ENCODE measurements at places on chromosomes 16 and 17.

DNA sequence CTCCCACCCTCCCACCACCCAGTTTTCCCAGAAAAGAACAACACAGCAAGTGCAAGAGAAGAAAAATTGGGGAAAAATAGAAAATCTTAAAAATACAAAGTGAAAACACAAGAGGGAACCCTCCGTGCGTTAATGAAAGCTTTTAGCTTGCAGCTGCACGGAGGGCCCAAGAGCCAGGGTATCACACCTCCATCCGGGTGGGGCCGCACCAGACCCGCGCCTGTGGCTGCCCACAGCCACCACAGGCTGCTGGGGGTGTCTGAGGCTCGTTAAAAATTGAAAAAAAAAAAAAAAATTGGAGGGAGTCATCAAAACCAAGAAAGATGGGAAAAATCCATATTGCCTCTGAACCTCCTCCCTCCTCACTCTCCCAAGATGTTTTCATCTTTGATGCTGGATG is 18.6 kb downstream of the ENGASE start:
- DNase-seq = no peak

DNA sequence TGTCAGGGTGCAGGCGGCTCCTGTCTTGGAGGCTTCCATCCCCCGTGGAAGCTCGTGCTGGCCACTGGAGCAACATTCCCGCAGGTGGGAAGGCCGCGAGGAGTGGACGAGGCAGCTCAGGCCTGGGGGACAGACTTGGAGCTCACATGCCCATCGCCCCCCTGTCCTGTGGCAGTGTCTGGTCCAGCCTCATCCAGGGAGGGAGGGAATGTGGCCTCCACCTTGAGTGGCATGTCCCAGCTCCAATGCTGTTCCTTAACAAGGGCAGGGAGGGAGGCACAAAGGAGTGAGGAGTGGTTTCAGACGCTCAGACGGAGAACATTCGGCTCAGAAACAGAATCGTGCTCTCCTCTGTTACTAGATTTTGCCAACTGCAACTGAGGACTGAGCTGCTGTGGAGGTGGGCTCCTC is 159.4 kb upstream of the CHMP6 start:
- no peak for DNase-seq

DNA sequence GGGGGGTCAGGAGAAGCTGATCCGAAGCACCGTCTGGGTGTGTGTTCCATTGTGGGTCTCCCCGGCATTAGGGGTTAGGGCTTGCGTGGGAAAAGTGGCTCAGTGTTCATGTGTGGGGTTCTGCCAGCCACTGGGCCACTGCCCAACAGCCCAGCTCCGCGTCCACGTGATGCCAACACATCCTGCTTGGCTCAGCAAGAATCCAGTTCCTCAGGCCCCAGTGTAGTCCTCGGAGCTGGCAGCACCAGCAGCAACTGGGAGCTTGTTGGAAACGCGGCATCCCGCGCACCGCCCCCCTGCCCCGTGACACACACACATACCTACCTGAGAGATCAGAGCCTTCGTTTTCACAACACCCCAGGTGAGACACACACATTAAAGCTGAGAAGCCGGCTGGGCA is 18.9 kb downstream of the LGALS9 start:
- DNase-seq = no peak

DNA sequence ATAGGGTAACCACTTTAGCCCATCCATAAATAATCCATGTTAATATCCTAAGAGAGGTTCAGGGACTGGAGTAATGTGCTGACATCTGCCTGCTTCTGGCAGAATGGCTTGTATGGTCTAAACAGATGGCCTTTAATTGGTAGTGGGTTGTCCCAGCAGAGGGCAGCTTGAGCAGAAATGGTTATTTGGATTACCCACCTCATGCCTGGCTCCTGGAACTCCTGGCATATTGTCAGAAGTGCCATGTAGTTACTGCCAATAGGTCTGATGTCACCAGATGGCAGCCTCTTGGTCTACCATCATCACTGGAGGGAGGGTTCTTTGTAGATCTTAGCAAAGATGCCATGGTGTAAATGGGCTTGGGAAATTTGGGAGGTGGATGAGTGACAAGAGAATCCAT is 157.5 kb upstream of the SOX9 start:
- no peak for DNase-seq

DNA sequence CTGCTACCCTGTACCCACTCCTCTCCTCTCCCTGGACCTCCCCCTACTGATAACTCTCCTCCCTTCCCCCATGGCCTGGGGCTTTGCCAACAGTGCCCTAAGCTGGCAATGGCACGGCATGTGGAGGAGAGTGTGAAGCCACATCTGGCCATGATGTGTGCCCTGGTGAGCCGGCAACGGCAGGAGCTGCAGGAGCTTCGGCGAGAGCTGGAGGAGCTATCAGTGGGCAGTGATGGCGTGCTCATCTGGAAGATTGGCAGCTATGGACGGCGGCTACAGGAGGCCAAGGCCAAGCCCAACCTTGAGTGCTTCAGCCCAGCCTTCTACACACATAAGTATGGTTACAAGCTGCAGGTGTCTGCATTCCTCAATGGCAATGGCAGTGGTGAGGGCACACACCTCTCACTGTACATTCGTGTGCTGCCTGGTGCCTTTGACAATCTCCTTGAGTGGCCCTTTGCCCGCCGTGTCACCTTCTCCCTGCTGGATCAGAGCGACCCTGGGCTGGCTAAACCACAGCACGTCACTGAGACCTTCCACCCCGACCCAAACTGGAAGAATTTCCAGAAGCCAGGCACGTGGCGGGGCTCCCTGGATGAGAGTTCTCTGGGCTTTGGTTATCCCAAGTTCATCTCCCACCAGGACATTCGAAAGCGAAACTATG is 5.2 kb downstream of the TRAF4 start:
- no peak for DNase-seq

DNA sequence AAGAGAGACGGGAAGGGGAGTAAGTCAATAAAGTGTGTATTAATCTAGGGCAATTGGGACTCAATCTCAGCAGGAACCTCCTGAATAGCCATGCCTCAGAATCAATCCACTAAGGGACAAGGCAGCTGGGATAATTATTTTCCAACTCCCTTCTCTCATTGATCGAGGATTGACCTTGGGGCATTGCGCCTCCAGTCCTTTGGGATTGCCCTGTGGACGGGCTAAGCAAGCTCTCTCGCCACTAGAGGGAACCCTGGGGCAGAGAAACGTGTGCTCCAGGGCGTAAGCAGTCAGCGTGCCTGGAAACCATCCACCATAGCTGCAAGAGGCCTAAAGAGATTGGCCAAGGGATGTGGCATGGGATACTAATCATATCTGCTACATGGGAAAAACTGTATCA is 53.9 kb upstream of the ERCC4 start:
- DNase-seq = no peak

- no peak for DNase-seq
Observed at GRCh38 chr17:15892244-15892643, 52.7 kb upstream of the ADORA2B start.

GRCh38 chr16:23119570-23119969 is 29.7 kb downstream of the USP31 start:
- no peak for DNase-seq

DNA sequence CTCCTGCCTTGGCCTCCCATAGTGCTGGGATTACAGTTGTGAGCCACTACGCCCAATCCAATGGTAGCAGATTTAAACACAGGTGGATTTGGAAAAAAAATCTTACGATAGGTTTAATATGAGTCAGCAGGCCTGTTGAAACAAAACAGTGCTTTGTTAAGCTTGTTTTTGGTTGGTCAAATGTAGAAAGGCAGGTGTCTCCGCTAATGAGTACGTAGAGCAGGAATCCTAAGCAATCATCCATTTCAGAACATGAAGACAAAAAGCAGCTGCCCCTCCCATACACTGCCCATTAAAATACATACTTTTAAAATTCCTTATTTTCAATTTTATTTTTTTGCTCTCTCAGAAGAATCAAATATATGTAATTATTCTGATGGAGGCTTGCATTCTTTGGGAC is 1.9 kb upstream of the WWOX start:
- no peak for DNase-seq

DNA sequence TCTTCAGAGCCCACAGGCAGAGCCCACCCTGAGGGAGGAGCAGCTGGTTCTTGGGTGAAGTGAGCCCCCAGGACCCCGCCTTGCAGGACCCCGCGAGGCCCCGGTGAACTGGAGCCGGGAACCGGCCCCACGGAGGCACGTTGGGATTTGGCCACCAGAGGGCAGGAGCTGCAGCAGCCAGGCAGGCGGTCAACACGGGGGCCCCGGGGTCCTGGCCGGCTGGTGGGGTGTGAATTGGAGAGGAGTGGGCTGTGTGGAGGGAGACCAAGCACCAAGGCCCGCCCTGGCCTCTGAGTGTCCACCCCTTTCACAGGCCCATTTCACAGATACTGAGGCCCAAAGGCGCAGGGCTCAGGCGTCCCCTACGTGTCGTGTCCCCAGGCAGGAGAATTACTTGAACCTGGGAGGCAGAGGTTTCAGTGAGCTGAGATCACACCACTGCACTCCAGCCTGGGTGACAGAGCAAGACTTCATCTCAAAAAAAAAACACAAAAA is 2.2 kb downstream of the DPEP1 start:
- DNase-seq = no peak

DNA sequence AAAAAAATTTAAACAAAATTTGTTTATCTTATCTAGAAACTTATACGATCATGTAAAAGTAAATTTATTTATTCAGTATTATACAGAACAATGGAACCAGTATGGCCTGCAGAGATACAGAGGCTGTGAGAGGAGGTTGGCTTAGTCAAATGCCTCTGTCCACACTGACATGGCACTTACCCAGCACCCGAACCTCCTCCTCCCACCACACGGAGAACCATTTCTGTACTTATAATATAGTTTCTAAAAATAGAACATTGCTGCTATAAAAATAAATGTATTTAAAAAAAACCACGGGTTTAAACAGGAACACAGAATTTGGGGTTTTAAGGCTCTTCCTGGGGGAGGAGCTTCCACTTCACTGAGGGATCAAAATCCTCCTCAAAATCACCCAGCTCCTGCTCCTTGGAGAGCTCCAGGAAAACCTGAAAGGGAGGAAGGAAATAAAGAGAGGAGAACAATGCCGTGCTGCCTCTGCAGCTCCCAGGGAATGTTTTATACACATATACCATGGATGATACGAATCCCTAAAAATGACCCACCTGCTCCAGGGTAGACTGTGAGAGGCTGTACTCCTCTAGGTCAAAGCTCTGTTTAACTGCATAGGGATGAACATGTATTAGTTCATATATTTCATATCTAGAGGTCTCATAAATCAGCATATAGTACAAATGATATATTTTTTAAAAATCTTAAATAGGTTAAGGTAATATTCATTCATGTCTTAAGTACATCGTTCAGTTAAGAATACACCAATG is 87.3 kb downstream of the ABCA8 start:
- no peak for DNase-seq

DNA sequence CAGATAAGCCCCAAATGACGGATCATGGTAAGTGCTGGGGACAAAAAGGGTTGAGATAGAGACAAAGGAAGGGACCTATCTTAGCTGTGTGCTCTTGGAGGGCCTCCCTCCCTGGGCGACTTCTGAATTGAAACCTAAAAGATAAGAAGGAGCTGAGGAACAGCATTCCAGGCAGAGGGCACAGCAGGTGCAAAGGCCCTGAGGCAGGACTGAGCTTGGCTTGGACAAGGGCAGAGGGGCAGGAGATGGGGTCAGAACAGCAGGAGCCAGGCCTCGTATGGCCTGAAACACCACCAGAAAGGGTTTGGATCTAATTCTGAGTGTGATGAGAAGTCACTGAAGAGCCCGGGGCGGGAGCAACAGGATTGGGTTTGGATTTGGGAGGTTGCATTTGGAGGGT is 75.4 kb downstream of the RTN4RL1 start:
- DNase-seq = no peak

DNA sequence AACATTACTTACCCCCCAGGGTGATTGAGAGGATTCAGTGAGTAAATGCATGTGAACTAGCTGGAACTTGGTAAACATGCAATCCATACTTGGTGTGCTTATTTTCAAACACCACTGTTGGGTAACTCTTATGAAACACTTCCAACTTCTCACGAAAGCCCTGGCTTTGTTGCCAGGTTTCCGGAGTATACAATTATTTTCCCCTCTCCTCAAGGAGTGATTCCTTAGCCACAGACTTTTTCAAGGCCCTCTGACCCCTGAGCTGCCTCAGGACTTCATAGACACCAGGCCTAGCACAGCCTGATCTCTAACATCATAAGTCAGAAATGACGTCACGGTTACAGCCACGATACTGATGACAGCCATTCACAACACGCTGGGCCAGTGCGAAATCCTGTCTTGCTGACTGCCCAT is 27.6 kb downstream of the HSD17B2 start:
- no peak for DNase-seq

- DNase-seq = no peak
Observed at GRCh38 chr16:66366433-66367299, at the start of gene CDH5. Gene CDH5, plus strand, starts transcription at chr16:66366691. Its CDS starts 12,647 bp downstream, at chr16:66379338.

- no peak for DNase-seq
Observed at GRCh38 chr16:55842369-55843104, 9.6 kb upstream of the CES1 start.

DNA sequence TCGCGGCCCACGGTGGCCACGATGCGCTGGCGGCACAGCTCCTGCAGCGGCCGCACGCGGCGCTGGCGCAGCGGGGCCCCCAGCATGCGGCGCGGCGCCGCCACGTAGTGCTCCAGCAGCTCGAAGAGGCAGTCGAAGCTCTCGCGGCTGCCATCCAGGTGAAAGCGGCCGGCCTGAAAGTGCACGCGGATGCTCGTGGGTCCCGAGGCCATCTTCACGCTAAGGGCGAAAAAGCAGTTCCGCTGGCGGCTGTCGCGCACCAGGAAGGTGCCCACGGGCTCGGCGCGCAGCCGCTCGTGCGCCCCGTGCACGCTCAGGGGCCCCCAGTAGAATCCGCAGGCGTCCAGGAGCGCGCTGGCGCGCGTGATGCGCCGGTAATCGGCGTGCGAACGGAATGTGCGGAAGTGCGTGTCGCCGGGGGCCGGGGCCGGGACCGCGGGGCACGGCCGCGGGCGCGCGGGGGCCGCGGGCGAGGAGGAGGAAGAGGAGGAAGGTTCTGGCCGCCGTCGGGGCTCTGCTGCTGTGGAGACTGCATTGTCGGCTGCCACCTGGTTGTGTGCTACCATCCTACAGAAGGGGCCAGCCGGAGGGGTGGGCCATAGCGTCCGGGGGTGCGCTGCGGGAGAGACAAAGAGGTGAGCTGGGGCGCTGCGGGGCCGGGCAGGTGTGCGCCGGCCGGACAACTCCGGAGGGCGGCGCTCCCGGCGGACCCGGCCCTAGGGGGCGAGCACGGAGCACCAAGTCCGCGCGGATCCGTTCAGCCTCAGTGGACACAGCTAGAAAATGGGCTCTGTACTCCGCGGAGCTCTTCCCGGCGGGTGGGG is 879 bp downstream of the SOCS1 start:
- DNase-seq = no peak

DNA sequence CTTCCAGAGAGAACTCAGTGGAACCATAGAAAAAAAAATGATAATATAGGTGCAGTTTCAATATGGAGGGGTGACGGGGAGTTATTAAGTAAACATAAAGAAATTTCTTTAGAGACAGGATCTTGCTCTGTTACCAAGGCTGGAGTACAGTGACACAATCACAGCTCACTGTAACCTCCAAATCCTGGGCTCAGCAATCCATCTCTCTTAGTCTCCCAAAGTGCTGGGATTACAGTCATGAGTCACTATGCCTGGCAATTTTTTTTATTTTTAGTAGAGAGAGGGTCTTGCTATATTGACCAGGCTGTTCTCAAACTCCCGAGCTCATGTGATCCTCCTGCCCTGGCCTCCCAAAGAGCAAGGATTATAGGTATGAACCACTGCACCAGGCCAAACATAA is 48.8 kb downstream of the NLRC5 start:
- DNase-seq = no peak

GRCh38 chr17:75647061-75647460 is 13.8 kb downstream of the SMIM5 start:
- DNase-seq = no peak
